ENCODE measurements at places on chromosomes 3 and 15. TPM values are rescaled to one million over a fixed set of nuclear protein-coding genes. Genes with fewer than 3 reads are reported as not detected.

The MBD4 gene
- polyA plus RNA-seq: 30.4 TPM

GRCh38 chr3:106438887-106439286, 570.1 kb upstream of the CBLB start:
- no peak for DNase-seq

DNA sequence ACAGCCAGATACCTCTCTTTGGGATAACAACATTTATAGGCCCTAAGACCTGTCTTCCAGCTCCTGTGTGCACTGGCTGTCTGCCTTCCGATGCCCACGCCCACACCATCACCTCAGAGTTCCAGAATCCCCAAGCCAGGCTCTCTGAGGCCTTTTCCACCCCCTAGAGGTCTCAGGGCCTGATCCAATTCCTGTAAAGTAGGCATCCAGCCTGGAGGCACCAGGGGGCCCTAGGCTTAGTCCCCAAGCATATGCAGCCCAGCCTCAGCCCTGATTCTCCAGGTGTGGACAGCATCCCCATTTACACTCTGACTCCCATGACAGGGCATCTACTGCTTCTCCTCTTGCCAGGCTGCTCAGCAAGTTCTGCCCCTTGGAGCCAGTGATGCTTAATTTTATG, 72.7 kb upstream of the CORO2B start:
- DNase-seq: no peak

- no peak for DNase-seq
These were observed 165.8 kb downstream of the ERC2 start for GRCh38 chr3:56302417-56302816.

DNA sequence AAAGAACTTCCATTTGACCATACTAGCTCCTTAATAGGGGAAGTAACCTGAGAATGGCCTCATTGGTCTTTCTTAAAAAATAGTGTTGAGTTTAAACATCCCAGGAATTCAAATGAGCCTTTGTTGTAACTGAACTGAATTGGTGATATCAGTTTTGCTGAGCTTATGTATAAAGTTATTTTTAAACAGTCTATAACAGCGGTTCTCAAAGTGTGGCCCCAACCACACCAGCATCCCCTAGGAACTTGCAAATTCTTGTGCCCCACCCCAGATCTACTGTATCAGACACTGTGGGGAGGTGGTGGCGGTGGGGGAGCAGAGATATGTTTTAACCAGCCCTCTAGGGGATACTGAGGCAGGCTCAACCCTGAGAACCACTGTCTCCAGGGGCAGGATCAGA, 57.0 kb downstream of the LMCD1 start:
- no peak for DNase-seq

DNA sequence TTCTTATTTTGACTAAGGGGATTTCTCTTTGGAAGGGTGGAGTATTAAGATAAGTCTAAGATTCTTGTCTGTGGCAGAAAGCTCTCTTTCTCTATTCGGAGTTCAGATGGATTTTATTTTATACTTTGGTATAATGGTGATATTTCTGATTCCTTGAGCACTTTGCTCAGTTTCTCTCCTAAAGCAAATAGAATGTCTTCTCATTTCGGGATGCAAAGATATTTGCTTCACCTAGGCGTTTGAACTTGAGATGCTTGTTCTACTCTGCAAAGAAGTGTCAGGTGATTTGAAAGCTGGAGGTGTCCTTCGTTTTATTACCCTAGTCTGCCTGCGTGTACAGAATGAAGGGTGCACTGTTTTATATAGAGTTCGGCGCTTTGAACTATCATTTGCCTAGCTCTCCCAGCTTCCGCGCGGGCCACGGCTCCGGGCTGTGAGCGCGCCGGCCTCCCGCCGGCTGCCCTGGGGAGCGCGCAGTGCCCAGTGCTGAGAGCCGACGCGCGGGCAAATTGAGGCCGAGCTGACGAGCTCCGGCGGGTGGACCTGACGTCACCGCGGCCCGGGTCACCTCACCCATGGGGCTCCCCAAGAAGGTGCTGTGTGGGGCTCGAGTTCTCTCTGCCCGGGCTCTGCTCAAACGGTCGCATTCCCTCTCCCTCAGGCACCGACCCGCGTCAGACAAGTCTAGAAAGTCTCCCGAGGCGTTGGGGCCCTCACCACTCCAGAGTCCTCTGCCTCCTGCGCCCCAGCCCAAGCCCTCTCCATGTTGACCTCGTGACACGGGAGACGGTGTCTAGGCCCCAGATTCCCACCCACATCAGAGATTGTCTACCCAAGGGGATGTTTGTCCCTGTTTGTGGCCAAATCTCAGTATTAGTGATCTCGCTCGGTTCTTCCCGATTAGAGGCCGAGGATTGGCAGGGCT, 7.5 kb downstream of the SOX2 start:
- DNase-seq: peak; percentile 22

The SNAP23 gene
- 45.0 TPM for polyA plus RNA-seq

DNA sequence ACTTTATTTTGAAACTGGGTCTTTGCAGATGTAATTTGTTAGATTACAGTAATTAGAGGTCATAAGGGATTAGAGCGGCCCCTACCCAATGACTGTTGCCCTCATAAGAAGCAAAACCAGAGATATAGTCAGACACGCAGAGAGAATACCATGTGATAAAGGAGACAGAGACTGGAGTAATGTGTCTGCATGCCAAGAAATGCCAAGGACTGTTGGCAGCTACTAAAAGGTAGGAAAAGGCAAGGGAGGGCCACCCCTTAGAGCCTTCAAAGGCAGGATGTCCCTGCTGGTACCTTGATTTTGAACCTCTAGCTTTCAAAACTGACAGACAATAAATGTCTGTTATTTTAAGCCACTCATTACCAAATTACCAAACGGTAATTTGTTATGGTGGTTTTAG, 548.2 kb downstream of the FHIT start:
- no peak for DNase-seq

The NPAP1 gene
- 0.40 TPM for polyA plus RNA-seq

- no peak for DNase-seq
These were observed 139.2 kb downstream of the NUP210 start for GRCh38 chr3:13280811-13281506.

- no peak for DNase-seq
These were observed 25.8 kb downstream of the AQP9 start for GRCh38 chr15:58163985-58164384.

- DNase-seq: no peak
These were observed 38.1 kb upstream of the ZBTB38 start for GRCh38 chr3:141330235-141330634.

GRCh38 chr15:89825271-89825940, 10.8 kb upstream of the ANPEP start:
- no peak for DNase-seq

The ZNF80 gene
- polyA plus RNA-seq: 0.11 TPM

GRCh38 chr3:70800951-70801350, 488.5 kb upstream of the MDFIC2 start:
- no peak for DNase-seq

GRCh38 chr3:194994551-194994981, 276.4 kb downstream of the XXYLT1 start:
- DNase-seq: no peak

DNA sequence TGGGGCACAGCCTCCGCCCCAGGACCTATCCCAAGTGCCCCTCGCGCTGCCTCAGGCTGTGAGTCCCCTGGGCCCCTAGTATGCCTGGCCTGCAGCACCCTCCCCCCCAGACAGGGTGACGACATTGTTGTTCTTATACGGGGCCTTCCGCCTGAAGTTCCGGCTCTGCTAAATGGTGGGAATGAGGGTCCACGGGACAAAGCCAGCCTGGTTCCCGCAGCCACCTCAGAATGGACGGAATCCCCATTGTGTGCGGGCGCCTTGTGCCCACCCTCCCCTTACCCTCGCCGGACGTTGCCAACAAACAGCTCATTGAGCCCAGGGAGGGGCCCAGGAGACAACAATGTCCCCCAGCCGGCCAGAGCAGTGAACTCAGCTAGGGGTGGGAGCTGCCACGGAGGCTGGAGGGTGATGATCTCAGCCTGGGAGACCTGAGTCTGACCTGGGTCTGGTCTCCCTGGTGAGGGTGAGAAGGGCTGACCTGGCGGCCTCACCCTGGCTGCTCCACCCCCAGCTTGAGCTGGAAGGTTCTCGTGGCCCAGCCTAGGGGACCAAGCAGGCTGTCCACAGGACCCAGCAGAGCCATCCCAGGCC, 10.2 kb upstream of the DLL4 start:
- no peak for DNase-seq

The U2SURP gene
- polyA plus RNA-seq: 100 TPM

The HRG gene
- polyA plus RNA-seq: not detected

DNA sequence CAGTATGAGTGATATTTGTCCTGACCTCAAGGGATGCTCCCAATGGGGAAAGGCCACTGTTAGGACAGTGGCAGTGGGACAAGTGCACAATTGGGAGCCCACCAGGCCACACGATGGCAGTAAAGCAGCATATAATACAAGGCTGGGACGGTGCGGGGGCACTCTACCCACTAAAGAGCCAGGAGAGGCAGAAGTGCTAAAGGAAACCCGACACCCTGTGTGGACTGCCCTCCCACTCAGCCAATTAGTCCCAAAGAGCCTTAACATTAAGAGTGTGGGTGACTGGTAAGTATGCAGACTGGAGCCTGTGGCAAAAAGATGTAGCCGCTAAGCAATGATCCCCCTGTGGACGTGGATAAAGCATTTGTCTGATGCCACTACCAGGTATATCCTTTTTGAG, 8.2 kb upstream of the ZNF589 start:
- no peak for DNase-seq

DNA sequence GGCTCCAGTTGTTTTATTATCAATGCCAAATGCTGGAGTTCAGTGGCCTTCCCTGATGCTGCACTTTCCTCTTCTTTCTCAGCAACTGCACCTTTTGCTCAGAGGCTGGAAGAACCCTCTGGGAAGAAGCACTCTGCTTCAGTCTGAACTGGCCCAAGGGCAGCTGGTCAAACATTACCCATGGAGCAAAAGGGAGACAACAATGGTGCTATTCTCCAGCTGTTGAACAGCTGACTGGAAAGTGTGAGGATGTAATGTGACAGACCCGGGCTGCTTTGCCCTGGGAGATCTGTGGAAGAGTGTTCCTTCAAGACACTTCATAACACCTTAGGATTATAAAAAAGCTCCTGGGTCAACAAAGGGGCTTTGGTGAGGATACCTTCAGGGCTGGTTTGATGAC, 84.9 kb downstream of the EPHB1 start:
- peak; percentile 48 for DNase-seq

GRCh38 chr15:98657721-98658120, 9.4 kb downstream of the IGF1R start:
- DNase-seq: no peak

GRCh38 chr15:39227001-39227400, 353.9 kb upstream of the THBS1 start:
- no peak for DNase-seq

DNA sequence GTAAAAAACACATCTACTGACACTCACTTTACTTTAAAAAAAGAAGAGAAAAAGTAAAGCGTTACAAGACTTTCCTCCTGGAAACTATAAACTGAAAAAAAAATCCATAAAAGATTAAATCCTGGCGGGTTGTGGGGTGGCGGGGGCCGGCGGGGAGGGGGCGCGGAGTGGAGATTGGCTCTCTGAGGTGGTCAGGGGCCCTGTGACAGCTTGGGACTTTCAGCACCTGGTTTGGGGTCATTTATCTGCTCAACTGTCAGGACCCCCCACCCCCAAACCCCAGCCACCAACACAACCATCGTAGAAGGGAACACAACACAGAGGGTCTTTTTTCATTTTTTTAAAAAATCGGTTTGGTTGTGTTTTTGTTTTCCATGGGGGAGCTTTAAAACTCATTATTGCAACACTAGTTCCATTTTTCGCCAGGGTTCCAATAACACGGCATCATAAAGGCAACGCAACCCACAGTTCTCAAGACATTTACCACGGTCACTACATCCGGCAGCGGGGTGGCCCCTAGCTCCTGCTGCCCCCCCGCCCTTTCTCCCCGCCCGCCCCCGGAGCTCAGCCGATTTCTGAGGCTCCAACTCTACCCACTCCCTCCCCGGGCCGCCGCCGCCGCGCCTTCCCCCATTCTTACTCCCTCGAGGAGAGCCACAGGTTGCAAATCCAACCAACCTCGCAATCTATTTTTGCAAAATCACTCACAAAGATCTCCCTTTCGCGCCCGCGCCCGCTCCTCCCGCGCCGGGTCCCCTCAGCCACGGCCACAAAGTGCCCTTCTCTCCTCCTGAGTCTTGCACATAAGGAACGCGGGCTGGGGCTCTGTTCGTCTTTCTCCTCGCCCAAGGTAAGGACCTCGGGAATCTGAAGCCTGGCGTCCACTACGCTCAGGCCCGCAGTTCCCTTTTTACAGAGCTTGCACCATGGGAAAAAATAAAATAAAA, 1.8 kb downstream of the BCL6 start:
- DNase-seq: peak; percentile 65

Measured in spinal cord (tissue), 10 donors.